ENCODE measurements at places on chromosomes 3 and 15.

DNA sequence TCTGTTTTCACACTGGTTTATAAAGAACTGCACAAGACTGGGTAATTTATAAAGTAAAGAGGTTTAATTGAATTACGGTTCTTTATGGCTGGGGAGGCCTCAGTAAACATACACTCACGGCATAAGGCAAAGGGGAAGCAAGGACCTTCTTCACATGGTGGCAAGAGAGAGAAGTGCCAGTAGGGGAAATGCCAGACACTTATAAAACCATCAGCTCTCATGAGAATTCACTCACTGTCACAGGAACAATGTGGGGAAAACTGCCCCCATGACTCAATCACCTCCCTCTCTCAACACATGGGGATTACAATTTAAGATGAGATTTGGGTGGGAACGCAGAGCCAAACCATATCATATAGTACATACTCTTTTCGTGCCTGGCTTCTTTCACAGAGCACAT lies 42.4 kb downstream of the MAP2K1 start:
- no peak for DNase-seq

DNA sequence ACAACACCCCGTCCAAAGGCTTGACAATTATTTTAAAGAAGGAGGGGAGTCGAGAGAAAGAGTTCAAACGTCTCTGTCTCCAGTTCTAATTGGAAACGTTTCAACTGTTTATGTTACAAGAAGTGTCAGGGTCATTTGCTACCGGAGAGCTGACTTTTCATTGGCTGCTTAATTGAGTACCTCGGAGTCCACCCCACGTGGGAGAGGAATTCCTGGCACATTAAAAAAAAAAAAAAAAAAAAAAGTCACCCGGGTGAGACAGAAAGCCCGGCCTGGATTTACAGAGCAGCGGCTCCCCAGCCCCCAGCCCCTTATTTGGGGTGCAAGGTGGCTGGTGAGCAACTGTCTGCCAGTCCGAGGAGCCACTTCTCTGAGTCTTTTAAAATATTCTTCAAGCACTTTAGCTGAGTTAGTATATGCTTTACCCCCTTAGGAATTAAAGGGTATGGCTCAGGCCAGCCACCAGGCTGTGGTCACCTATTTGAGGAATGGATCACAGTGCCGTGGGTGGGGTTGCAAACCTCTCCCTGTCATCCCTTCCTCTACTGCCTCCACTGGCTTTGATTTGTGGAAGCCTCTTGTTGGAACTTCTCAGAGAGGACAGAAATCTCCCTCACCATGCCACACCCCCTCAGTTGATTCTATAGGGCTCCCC lies 3.9 kb upstream of the TLE3 start:
- peak; percentile 92 for DNase-seq

- no peak for DNase-seq
Measured at GRCh38 chr3:69126999-69127398, 4.6 kb upstream of the LMOD3 start.

GRCh38 chr3:124887177-124887931 lies at the start of gene ITGB5:
Gene ITGB5 (minus strand): TSS chr3:124887365. CDS start chr3:124887000, 365 bp downstream.
- peak; percentile 78 for DNase-seq

DNA sequence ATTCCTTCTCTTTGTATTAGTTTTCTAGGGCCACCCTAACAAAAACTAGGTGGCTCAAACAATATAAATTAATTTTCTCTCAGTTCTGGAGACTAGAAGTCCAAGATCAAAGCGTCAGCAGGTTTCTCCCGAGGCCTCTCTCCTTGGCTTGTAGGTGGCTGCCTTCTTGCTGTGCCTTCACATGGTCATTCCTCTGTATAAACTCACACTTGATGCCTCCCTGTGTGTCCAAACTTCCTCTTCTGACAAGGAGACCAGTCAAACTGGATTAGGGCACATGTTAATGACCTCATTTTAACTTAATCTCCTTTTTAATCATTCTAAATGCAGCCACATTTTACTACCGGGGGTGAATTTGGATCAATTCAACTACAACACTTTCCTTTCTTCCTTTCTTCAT lies 691.1 kb downstream of the DIPK2A start:
- DNase-seq = no peak

- DNase-seq = no peak
Measured at GRCh38 chr15:80561500-80561899, 133.6 kb upstream of the ABHD17C start.

GRCh38 chr3:171690281-171690680 lies 120.0 kb downstream of the PLD1 start:
- no peak for DNase-seq

DNA sequence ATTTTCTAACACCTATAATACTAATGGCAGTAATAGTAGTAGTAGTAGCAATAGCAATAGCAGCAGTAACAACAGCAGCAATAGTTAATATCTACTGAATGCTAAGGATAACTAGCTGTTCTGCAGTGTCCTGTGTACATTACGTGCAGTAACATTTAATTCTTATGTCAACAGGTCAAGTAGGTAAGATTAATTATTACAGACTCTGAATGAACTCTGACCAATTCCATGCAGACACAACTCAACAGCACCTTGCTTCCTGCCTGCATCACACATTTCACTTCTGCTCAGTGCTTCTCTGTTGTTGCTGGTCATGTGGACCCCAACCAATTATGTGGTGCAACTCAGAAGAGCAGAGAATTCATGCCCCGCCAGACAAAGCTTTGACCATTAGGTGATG lies 39.9 kb upstream of the ARHGEF26 start:
- no peak for DNase-seq

DNA sequence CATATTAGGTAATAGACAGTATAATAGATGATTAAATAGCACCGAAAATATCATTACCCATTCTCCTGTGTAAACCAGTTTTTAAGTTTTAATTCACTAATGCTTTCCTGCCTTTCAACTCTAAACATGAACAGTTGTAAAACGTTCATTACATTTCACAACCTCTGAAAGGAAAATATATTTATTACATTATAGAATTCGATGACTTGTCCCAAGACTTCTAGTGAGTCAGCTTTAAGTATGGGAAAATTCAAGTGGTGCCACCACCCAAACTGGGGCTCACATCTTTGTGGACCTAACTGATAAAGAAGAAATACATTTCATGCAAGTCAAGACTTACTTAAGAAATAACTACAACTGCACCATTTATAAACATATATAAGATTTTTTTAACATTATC lies 2.0 kb downstream of the TRIM59 start:
- DNase-seq = no peak

- DNase-seq = no peak
Measured at GRCh38 chr3:138445236-138445635, 10.8 kb downstream of the ESYT3 start.

- DNase-seq = no peak
Measured at GRCh38 chr15:85619992-85620689, 174.6 kb downstream of the KLHL25 start.

GRCh38 chr3:160486459-160486869 lies 36.9 kb upstream of the TRIM59 start:
- peak; percentile 52 for DNase-seq

DNA sequence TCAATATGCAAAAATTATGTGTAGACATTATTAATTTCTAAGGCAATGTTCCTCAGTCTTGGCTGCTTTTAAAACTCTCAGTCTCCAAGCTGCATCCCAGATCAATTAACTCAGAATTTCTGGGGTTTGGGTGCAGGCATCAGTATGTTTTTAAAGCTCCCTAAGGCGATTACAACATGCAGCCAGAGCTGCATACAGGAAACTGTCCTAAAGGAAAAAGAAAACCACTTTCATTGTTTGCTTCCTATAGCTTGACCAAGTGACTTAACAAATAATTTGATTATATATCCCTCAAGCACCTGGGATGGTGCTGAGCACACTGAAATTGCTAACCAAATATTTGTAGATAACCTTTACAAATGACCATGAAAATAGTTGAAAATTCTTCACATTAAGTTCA lies 194.7 kb downstream of the DTWD1 start:
- no peak for DNase-seq

DNA sequence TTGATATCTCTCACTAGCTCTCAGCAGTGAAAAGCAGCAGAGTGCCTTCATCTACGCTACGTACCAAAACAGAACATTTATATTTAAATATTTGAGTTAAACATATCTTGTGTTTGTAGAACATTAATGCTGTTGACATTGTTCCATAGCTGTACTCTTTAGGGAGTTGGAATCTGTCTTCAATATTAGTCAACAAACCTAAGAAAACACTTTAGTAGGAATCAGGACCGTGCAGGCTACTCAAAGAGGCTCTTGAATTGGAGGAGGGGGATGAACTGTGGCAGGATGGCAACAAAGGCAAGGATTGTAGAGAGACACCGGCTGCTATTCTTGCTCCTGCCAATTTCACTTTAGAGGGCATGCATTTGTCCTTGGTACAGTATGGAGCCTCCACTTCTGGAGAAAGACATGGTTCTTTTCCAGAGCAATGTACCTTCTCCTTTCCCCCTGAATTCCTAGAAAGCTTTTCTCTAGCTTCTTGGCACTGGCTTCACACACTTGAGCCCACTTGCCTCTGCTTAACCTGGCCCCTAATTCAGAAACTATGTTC lies 265.9 kb downstream of the CD47 start:
- no peak for DNase-seq

- no peak for DNase-seq
Measured at GRCh38 chr3:514192-514591, 317.6 kb downstream of the CHL1 start.

DNA sequence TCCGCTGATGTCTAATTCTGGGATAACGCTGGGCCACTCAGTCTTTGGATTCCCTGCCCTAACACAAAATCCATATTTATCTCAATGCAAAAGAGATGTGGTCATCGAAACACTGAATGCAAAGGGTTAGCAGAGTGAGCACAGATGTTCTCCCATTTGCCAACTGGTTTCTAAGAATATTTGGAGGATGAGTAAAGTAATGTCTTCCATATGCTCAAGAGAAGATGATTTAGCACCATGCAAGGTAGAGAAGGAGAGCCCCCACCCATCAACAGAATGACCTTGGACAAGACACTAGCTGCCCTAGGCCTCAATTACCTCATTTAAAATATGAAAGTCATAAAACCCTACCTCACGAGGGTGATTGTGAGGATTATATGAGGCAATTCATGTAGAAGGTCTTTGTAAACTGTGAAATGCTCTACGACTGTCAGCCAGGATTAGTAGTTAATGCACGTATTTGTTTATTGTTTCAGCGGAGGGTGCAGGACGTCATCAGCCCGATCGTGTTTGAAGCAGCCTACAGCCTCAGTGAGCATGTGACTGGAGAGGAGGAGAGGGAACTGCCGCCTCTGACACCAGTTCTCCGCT lies 232.9 kb upstream of the CTDSPL start:
- DNase-seq = no peak

DNA sequence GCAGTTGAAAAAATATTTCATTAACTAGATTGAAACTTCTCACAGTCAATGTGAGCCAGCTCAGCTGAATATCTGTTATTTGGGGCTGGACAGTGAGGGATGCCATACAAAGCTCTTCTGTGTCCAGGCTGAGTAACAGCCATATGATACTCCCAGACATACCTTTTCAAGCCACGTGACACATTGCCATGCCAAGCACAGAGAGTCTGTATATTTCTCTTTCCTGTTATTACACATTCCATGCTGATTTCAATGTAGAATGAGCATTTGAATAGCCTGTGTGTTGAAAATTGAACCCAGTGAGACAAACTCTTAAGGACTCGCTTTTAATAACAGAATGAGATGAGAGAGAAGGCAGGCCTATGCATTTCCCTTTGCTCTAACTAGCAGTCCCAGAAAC lies 334.7 kb upstream of the RASGRP1 start:
- DNase-seq = no peak

- DNase-seq = no peak
Measured at GRCh38 chr3:134536781-134537180, 50.9 kb downstream of the CEP63 start.

DNA sequence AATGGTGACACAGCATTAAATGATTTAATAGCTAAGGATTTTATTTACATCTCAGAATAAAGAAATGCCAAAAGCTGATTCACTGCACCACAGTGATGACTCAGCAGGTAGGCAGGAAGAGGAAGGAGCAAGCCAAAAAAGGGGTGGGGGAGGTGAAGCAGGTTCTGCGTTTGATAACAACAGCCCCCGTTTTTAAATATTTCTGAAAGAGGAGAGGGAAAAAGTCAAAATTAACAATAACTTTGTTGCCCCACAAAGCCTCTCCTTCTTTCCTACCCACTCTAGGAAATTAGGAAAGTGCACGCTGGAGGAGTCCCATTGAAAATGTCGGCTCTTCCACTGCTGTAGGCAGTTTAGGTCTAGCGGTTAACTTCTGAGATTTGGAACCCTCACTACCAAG lies 9.9 kb upstream of the CCDC54 start:
- DNase-seq = no peak

- no peak for DNase-seq
Measured at GRCh38 chr15:28096411-28096669, 2.8 kb downstream of the OCA2 start.

- no peak for DNase-seq
Measured at GRCh38 chr15:90264671-90265070, 801 bp upstream of the NGRN start.

GRCh38 chr3:47421741-47422649 lies 41.2 kb downstream of the PTPN23 start:
- no peak for DNase-seq

- no peak for DNase-seq
Measured at GRCh38 chr3:46442576-46443530, 21.9 kb downstream of the LTF start.

DNA sequence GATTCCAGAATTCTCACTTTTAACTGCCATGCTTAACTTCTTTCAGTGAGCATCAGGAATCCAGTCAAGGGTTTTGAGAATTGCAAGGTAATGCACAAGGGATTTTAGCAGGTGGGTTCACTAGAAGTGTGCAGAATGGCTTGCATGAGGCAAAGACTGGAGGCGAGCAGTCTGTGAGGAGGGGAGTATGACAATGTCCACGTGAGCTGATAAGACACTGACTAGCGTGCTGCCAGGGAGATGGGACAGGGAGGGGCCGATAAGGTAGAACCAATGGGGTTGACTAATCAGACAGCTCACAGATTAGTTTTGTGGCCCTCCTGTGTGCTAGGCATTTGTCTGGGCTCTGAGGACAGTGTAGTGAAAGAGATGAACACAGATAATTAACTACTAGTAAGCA lies 102.0 kb upstream of the DAZL start:
- DNase-seq = no peak

GRCh38 chr3:98894791-98895576 lies 6.5 kb downstream of the DCBLD2 start:
- DNase-seq = no peak

- DNase-seq = no peak
Measured at GRCh38 chr15:89837134-89837829, 22.6 kb upstream of the ANPEP start.

GRCh38 chr15:80593486-80594030 lies 101.6 kb upstream of the ABHD17C start:
- DNase-seq = no peak

DNA sequence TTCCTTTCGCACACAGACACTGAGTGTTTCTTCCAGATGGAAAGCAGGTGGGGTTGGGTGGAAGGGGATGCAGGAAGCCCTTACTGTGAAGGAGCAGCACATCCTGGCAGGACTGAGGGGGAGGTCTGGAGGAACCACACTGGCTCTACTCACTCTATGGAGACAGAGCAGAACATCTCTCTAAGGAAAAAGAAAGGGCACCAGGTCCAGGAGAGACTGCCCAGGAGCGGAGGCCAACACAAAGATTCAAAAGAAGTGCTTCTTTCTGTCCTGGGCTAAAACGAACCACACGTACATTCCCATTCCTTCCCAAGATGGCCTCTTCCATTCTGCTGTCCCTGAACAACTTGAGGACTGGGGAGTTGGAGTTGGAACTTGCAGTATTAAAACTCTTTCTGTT lies 13.8 kb upstream of the VIPR1 start:
- no peak for DNase-seq

- no peak for DNase-seq
Measured at GRCh38 chr3:141853081-141853601, 23.3 kb upstream of the ATP1B3 start.

Data from NCI-H146 (cell line).